GM04503 (cell line): ENCODE measurements at places on chromosomes 1 and 21.

GRCh38 chr1:206588492-206588891 lies 23.8 kb downstream of the EIF2D start:
- DNase-seq, result no peak

DNA sequence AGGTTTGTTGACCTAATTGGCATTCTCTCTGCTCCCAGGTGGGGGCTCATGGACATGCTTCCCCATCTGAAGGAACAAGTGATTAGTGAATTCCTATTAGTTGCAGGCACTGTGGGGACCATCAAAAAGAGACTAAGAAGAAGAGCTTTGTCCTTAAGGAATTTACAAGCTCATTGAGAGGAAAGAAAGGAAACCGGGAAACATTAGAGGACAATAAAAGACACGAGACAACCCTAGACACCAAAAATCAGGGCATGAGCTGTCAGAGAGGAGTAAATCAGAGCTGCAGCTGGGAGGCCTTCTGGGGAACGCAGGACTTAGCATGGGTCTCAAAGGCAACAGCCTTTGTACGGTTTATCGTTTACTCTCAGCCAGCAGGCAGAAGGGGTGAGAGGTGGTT lies 45.1 kb downstream of the BACE2 start:
- no peak for DNase-seq

DNA sequence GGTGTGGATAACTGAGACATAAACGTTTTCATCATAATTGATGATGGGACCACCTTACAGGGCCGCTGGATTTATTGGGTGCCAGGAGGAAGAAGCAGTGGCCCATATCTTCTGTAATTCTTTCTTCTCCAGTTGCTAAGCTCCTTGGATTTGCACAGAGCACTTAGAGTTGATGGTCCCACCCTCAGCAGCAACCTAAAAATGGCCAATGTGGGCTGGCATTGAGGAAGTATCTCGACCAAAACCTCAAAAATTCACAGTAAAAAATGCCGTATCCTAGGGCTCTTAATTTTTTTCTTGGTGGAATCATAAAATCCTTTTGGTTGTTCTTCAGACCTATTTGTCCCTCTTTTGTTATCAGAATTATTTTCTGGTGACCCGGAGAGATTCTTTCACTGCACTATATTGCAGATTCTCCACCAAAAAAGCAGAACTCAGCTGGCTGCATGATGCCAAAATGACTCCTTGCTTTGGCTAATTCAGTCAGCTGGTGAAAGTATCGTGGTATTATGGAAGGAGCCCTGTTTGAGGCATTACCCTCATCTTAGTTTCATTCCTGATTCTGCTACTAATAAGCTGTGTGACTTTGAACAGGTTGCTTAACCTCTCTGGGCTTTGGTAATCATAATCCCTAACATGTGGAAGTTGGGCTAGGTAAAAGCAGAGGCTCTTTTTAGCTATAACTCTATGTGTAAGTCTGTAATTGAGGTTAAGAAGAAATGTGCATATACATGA lies 27.6 kb downstream of the KIRREL1 start:
- DNase-seq, result no peak

- DNase-seq, result no peak
Measured at GRCh38 chr1:176785791-176786190, 322.8 kb downstream of the PAPPA2 start.

GRCh38 chr1:79657951-79658658 lies 651.6 kb upstream of the ADGRL4 start:
- DNase-seq, result no peak

- no peak for DNase-seq
Measured at GRCh38 chr1:7561331-7561921, 209.7 kb upstream of the VAMP3 start.

- no peak for DNase-seq
Measured at GRCh38 chr1:26066857-26067256, 573 bp downstream of the TRIM63 start.

GRCh38 chr1:21325731-21326387 lies 35.6 kb upstream of the ECE1 start:
- no peak for DNase-seq

DNA sequence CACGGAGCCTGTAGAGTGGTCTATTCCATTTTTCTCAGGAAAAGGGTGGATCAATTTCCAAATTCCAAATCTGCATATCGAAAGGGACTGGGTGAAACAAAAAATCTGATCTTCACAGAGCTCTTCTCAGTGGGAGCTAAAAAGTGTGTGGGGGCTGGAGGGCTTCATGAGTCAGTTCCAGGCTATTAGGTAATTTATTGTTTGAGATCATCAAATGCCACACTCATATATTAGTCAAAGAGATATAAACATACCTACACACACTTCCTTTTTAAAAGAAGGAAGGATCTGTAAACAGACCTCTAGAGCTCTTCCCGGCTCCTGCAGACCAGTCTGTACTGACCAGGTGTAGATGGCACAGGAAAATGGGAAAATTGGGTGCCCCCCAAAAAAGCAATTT lies 175.4 kb downstream of the ZBTB18 start:
- no peak for DNase-seq

DNA sequence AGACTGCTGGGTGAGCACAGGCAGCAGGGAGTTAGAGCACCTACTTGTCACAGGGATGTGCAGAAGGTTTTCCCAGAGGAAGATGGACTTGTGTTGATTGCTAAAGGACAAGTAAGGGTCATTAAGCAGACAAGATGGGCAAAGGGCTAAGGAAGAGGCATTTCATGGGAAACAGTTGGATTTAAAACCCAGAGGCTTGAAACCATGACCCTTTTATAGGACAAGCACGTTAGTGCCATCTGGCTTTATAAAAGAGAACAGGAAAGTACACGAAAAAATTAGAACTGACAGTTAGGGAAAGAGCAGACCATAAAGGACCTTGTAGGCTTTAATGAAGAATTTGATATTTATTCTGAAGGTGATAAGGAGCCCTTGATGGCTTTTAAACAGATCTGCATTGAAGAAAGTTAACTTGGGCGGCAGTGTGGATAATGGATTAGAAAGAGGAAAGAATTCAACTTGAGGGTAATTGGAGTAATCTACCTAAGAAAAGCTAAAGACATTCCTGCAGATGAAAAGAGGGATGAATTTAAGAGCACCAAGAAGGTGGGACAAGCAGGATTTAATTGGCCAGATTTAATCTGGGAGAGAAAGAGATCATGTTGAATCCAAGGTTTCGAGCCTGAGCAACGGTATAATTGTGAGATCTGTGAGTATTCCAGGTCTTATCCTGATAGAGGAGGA lies 68.6 kb downstream of the ZC3H11B start:
- DNase-seq, result no peak

- no peak for DNase-seq
Measured at GRCh38 chr1:231871471-231871870, 244.9 kb downstream of the DISC1 start.

DNA sequence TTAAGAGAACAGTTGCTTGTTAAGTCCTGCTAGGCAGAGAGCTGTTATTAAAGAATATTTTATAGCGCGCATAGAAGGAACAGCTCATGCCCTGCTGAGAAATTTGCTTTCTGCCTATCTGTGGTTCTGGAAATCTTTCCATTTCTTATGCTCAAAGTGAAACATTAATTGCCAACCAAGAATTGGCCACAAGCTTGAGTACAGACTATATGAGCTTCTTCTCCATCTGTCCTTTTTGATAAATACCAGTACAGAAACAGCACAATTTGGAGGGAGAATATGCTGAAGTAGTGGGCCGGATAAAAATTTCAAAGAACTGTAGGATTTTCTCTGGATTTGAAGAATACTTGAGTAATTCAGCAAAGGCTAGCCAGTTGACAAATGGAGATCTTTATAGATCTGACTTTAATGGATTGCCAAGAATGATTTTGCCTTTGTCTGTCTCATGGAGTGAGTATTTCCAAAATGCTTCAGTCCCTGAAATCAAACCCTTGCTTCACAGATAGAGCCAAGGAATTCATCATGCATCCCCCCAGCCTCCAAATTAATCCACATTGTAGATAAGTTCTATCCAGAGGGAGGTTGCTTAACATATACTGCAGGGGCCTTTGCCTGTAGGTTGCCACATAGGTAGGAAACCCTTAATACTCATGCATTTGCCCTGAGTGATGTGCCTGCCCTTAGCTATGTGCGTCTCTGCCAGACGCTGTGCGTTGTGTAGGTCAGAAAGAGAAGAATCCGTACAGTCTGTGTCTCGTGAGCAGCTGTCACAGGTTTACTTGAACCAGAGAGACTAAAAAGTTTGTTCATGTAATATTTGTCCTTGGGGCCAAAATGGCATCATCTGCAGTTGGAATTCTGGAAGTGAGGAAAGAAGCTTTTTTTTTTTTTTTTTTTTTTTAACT lies 44.2 kb downstream of the SMYD2 start:
- DNase-seq, result no peak

- DNase-seq, result no peak
Measured at GRCh38 chr1:68178821-68179490, 53.4 kb downstream of the WLS start.

GRCh38 chr1:26913389-26913753 lies 404 bp downstream of the NR0B2 start:
- DNase-seq, result no peak

DNA sequence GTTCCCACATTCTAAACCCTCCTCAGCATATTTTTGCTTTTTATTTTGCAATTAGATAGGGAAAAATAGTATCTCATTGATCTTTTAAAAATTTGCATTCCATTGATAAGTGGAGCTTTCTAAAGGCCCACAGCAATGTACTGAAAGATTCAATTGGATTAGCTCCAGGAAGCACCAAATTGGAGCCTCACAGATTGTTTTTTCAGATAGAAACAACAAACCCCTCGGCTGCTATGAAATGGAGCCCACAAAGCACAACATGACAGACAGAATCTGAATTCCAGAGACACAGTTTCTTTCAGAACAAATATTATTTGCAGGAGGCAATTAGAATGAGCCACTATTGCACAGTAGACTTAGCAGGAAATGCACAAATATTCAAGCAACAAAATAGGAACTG lies 58.9 kb upstream of the KIF26B start:
- DNase-seq, result no peak

GRCh38 chr1:223301371-223301770 lies 62.6 kb downstream of the SUSD4 start:
- DNase-seq, result no peak

GRCh38 chr1:221774054-221774842 lies 32.4 kb upstream of the DUSP10 start:
- DNase-seq, result no peak

DNA sequence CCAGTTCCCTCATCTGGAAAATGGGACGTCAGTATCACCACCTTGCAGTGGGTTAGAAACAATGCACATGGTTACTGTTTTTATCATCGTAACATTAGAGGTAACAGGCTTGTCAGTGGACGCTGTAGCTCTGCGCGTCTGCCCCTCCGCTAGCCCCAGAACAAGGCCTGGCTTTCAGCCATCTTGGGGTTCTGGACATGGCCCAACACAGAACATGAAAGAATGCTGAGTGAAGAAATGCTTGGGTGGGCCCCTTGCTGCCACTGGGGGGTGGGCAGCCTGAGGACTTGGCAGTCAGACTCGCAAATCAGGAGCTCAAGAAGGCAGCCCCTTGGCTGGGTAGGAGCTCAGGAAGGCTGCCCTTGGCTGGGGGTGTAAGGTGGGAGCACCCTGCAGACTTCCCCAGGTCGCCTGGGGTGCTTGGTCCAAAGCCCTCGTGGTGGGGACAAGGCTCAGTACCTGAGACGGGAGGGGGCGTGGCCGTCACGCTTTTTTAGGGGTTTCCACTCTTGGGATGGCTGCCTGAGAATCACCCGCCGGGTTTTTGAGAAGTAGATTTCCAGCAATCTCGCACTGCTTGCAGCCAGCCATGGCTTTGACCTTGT lies 51.7 kb downstream of the SLC37A1 start:
- no peak for DNase-seq

DNA sequence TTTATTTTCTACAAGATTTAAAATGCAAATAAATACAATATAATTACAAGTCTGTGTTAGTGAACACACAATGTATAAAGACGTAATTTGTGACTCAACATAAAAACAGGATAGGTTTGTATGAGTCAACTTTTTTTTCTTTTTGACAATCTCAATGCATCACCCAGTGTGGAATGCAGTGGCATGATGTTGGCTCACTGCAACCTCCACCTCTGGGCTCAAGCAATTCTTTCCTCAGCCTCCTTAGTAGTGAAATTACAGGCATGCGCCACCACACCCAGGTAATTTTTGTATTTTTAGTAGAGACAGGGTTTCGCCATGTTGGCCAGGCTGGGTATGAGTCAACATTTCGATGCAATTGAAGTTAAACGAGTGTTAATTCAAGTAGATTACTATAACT lies 5.9 kb upstream of the SPRR2E start:
- no peak for DNase-seq

GRCh38 chr1:61253912-61254633 lies 171.7 kb downstream of the NFIA start:
- no peak for DNase-seq

DNA sequence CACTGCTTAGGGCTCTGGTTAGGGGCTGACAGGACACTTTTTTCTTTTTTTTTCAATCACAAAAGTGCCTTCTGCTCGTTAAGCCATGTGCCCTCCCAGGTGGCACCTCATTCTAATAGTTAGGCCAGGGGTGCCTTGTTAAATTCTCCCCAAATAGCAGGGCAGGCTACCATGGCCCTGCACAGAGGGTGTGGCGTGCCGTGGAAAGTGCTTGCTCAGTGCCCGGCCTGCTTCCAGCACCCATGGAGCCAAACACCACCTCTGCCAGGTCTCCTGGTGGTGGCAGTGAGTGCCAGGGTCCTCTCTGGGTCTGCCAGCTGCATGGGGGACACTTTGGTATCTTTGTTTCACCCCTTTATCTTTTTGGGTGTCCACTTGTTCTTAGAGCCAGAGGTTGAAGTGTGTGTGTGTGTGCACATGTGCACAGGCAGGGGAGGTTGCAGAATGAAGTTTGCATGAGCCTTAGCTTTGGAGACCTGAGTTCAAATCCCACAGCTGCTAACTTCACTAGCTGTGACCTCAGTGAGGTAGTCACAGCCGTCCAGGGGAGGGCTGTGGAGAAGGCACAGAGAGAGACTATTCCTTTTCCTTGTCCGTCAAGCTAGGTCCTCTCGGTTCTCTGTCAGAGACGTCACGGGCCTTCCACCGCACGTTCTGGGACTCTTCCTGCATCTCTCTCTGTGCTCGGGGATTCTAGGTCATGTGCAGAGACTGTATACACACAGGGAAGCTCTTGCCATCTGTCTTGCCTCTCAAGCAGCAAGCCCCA lies 39.9 kb upstream of the CSF3R start:
- DNase-seq, result no peak
